Stimulated activated CD8-positive, alpha-beta memory T cell treated with anti-CD3 and anti-CD28 coated beads, Interleukin-4, amount 100 ng/mL, for 1 hour (primary cell): ENCODE measurements at places on chromosomes 11 and 22.

- no peak for DNase-seq
These were observed 16.1 kb downstream of the TREH start for GRCh38 chr11:118663381-118663780.

- no peak for DNase-seq
These were observed 1144.0 kb downstream of the BRD1 start for GRCh38 chr22:48683640-48684039.

GRCh38 chr22:49948116-49948957 is 12.2 kb upstream of the PIM3 start:
- no peak for DNase-seq

DNA sequence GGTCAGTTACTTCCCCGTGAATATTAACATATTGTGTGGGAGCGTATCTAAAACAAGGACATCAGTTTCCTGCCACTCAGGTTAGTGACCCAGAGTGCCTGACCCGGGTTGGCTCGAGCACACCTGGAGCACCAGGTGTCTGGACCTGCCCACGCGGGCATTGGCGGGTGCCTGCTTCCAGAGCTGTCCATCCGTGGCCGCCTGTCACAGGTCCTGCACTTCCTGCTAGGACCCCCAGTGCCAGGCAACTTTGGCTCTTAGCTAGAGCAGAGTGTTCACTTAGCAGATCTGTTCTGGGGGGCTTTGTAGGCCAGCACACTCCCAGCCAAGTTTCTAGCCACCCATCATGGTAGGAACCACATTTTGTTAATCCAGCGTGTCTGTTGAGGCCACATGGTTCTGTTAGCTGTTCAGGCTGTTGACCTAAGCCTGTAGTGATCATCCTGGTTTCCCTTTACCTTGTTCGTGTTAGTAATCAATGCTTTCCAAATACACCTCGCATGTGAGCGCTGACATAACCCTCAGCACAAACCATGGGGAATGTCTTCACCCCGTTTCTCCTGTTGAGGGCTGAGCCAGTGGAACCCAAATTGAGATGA is 29.5 kb downstream of the MOV10L1 start:
- DNase-seq, result no peak

- no peak for DNase-seq
These were observed 23.3 kb upstream of the RELA start for GRCh38 chr11:65685981-65686380.

GRCh38 chr11:65615950-65616574 is 486 bp downstream of the PCNX3 start:
- DNase-seq, result no peak

DNA sequence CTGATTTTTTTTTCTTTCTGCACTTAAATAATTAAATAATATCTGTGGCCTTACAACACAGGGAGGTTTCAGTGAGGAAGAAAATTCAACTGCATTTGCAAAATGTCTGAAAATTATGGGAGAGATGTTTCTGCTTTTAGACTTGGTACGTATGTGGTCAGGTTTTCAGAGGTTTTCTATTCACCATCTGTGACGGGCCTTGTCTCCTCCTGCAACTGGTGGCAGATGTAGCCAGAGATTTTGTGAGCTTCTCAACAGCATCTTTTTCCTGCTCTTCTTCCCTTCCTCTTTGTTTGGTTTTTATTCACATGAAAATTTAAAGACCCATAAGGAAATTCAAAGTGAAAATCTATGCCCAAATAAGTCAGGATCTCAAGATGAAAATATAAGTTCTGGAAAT is 38.3 kb downstream of the ZBTB16 start:
- DNase-seq, result no peak

- no peak for DNase-seq
These were observed 755.7 kb downstream of the KCNA4 start for GRCh38 chr11:29260939-29261705.

GRCh38 chr11:68140496-68141245 is 19.5 kb upstream of the CHKA start:
- DNase-seq, result no peak

- no peak for DNase-seq
These were observed 7.3 kb downstream of the PAX6 start for GRCh38 chr11:31803813-31804311.

DNA sequence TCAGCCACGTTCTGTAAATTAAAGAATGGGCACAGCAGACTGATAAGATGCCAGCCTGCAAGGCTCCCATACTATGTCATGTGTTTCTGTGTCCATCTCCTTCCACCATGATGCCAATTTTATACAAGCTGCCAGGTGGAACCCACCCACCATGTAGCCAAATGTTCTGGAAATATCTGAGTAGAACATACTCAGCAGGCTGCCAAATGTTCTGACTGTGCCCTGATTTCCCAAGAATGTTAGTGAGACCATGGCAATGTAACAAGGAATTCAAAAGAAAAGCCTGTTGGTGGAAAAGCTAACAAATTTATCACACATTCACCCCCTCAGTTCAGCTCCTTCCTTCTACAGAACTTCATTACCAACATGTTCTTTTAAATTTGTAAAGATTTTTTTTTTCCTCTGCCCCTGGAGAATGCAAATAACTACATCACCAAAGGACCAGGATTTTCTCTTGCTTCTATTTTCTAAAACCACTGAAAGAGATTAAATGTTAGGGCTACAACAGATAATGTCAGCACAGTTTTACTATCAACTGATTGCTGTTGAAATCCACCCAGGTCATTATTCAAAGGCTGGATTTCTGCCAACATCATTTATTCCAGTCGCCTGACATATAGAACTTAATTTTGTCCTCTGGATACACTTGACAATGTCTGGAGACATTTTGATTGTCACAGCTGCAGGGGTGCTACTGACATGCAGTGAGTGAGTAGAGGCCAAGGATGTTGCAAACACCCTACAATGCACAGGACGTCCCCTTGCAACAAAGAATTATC is 3.1 kb downstream of the DMC1 start:
- DNase-seq, result no peak

- DNase-seq, result no peak
These were observed 857.0 kb downstream of the KCNA4 start for GRCh38 chr11:29159552-29160465.

DNA sequence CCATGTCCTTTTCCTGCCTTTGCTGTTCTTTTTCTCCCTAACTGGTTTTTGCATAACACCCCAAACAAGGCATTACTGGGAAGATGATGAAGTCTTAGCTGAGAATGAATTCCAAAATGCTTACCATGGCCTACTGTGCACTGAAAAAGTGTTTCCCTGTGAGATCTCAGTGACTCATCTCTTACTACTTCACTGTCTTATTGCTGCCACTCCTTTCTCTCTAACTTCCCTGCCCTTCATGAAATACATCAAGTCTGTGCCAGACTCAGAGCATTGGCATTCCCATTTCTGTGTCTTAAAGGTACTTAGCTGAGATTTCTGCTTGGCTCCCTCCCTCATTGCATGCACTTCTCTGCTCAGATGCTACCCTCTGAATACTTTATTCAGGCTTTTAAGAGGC is 49.1 kb upstream of the MUC15 start:
- no peak for DNase-seq

DNA sequence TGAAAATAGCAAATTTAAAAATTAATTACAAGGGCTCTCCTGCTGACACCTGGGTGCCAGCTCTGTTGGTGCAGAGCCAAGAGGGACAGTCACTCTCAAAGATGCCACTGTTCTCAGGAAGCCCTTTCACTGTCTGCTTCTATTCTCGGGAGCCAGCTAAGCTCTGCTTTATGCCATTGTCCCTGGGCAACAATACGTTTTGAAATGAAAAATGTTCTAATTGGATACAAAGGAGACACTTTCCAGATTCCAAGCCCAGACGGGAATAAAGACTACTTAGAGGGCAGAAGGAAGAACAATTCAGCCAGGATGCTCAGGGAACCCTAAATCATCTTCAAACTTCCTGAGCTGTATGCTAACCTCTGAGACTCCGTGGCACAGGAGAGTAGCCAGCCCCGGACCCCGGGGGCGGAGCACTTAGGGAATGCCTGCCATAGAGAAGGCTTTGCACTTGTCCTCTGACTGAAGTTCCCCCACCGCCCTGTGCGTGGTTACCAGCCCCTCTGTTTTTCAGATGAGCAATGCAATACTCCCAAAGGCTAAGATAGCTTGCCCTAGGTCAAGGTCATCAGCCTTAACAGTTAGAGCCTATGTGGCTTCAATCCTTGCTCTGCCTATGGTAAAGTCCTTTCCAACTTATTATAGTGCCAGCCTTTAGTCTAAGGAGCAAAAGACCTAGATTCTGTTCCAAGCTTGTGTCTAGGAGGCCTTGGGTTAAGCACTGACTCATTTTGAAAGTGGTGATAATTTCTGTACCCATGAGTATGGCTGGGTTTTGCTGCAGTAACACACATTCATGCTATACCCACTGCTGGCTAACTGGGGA is 150.9 kb downstream of the CACNA1I start:
- no peak for DNase-seq

DNA sequence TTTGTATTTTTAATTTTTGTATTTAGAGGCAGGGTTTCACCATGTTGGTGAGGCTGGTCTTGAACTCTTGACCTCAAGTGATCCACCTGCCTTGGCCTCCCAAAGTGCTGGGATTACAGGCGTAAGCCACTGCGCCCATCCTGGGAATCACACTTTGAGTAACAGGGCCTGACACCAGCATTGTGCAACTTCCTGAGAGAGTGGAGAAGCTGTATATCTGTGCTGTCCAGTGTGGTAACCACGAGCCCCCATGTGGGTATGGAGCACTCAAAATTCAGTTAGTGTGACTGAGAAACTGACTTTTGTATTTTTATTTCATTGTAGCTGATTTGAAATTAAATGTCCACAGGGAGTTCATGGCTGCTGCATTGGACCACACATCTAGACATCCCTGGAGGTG is 36.2 kb downstream of the MPPED1 start:
- no peak for DNase-seq

DNA sequence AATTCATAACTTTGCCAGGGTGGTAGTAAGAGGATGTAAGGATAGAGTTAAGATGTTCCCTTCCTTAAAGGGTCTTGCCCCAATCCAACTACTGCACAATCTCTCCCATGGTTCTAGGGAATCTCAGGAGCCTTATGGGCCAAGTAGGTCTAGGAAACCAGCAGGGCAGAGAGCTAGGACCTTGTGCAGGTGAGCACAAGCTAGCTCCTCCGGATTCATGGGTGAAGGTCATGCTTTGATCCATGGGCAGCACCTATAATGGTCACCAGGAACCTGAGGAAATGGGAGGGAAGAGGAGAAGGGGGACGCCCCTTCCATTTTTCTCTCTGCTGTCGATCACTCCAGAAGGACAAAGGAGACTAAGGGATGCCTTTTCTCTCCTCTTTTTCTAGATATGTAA is 16.8 kb downstream of the KCNJ11 start:
- DNase-seq, result no peak

GRCh38 chr11:20025332-20025840 is 134.9 kb downstream of the DBX1 start:
- DNase-seq, result no peak

DNA sequence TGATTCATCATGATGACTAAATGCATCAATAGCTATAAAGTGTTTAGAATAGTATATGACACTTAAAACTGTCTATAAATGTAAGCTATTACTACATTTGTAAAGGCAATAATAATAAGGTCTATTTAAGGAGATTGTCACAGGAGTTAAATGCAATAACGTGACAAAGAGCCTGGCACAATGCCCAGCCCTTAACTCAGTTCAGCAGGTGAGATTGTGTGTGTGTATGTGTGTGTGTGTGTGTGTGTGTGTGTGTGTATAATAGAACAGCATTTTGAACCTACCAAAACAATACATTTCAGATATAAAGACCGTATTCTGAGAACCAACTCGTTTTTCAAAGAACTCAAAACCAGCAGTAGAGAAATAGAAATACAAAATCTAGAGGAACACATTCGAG is 177.5 kb downstream of the MYO18B start:
- DNase-seq, result no peak

DNA sequence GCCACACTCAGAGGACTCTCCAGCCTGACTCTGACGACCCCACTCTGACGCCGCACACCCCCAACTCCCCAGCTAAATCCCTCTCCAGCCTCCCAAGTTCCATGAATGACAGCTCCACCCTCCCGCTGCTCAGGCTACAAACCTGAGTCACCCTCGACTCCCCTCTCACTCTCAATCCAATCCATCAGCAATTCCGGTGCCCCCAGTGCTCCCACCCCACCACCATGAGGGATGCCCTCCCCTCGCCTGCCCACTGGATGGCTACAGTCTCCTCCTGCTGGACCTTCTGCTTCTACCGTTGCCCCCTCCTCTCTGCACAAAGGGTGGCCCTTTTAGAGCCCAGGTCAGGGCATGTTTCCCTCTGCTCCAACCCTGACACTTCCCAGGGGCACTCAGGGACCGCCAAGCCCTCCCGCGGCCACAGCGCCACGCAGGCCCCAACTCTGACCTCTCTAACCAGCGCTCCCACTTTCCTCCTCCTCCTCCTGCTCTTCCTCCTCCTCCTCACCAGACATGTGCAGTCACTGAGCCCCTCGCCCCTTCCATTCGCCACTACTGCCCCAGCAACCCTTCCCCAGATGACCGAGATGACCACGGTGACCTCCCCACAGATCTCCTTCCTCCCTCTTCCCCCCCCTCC is 69.5 kb upstream of the NUP50 start:
- DNase-seq, result no peak

- no peak for DNase-seq
These were observed 6.5 kb downstream of the PACS1 start for GRCh38 chr11:66076561-66076960.

- DNase-seq, result no peak
These were observed 3.7 kb upstream of the COMT start for GRCh38 chr22:19937616-19938473.

GRCh38 chr11:67289226-67289650 is at the start of gene ANKRD13D:
TSS of gene ANKRD13D (plus strand) at chr11:67289303. CDS start at chr11:67289461, 158 bp downstream.
- no peak for DNase-seq

GRCh38 chr11:38968951-38969350 is 2370.9 kb upstream of the RAG2 start:
- no peak for DNase-seq

- DNase-seq, result no peak
These were observed 2.4 kb upstream of the SLC25A22 start for GRCh38 chr11:800473-800872.

- DNase-seq, result no peak
These were observed 8.4 kb downstream of the SLC25A45 start for GRCh38 chr11:65373839-65374580.

DNA sequence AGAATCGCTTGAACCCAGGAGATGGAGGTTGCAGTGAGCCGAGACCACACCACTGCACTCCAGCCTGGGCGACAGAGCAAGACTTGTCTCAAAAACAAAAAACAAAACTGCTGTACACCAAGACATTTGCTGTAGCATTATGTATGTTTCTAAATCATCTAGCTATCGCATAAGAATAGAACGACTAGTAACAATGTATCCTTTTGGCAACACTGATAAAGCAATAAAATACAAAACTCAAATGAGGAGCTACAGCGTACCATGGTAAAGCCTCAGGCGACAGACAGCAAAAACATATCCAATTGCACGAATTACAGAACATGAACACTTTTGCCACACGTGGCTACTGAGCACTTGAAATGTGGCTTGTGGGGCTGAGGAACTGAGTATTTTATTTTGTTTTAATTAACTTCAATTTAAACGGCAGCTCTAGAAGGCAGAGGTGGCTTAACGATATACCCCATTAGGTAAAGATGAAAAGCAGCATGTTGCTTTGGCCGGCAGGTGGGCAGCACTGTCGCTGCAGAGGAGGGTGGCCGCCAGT is 2.3 kb downstream of the TUBGCP6 start:
- no peak for DNase-seq

GRCh38 chr11:20821046-20821445 is 151.7 kb downstream of the NELL1 start:
- DNase-seq, result no peak
